ENCODE measurements at places on chromosomes 11 and 22.
A peak's percentile ranks its signal among the peaks of the same experiment; 100 is the strongest.

GRCh38 chr11:62004473-62004872, 37.0 kb upstream of the FTH1 start:
- no peak for DNase-seq

- DNase-seq = no peak
Measured at GRCh38 chr11:89443361-89444322, 47.5 kb downstream of the NOX4 start.

- no peak for DNase-seq
Measured at GRCh38 chr11:4191031-4191571, 96.5 kb downstream of the RRM1 start.

- DNase-seq = no peak
Measured at GRCh38 chr11:77548552-77549445, 41.0 kb upstream of the AQP11 start.

- DNase-seq = no peak
Measured at GRCh38 chr11:28760676-28761390, 652.6 kb downstream of the METTL15 start.

GRCh38 chr22:29369460-29369859, 18.9 kb downstream of the AP1B1 start:
- no peak for DNase-seq

DNA sequence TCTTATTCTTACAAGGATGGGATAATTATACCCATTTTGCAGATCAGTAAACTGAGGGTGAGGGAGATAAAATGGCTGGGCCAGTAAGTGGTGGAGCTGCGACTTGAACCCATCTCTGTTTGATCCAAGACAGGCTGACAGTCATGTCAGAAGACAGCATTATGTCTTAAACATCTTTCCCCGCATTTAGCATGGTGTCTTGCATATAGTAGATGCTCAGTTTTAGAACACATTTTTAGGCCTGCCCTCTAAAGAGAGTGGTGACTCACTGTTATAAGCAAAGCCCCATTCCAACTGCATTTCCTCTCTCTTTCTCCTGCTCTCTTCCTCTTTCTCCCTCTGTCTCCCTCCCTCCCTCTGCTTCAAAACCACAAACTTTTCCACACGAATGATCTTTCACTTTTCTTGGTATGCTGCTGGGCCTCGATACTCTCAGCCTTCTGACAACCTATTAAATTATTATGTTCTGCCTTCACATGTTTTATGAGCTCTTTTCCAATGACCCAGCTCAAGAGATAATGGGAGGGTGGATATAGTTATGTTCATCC, 25.2 kb downstream of the CWC15 start:
- no peak for DNase-seq

DNA sequence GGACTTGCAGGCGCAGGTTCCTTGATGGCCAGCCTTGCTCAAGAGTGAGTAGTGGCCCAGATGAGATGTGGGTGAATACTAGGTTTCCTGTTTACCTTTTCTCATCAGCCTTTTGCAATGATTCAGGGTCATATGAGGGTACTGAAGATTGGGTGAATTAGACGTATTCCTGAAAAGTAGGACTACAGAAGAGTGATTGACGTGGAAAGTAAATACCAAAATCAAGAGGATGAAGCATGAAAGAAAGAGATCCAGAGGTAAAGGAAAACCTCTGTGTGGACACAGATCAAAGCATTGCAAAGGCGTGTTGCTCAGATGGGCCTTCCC, 59.9 kb downstream of the CYB5R2 start:
- no peak for DNase-seq

DNA sequence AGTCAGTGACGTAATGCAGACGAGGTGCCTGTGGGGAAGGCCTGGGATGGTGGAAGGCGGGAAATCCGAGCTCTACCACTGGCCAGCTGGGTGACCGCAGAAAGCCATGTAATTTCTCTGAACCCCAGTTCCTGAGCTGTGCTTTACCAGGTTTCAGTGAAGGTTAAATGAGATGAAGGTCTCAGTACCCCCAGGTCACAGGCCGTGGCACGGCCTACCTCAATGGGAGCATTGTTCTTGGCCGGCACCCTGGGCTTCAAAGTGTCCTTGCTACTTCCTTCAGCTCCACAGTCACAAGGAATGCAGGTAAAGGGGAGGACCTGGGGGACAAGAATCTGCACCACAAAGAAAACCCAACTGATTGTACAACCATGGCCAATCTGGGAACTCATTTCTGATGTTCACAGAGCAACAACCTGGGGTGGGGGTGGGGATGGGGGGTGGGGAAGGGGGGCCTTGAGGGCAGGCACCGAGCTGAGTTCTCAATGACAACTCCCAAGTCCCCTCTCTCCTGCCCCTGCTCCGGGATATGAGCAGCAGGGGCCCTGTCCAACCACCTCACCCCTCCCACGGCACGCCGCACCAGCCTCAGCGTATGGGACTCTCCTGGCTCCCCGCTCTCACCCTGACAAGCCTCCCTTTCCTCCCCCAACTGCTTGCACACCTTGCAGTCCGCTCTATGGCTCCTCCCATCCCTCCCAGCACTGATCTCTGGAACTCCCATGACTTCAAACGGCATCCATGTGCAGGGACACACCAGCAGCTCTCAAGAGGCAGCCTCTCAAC, 59.1 kb upstream of the ARFGAP3 start:
- DNase-seq = no peak

DNA sequence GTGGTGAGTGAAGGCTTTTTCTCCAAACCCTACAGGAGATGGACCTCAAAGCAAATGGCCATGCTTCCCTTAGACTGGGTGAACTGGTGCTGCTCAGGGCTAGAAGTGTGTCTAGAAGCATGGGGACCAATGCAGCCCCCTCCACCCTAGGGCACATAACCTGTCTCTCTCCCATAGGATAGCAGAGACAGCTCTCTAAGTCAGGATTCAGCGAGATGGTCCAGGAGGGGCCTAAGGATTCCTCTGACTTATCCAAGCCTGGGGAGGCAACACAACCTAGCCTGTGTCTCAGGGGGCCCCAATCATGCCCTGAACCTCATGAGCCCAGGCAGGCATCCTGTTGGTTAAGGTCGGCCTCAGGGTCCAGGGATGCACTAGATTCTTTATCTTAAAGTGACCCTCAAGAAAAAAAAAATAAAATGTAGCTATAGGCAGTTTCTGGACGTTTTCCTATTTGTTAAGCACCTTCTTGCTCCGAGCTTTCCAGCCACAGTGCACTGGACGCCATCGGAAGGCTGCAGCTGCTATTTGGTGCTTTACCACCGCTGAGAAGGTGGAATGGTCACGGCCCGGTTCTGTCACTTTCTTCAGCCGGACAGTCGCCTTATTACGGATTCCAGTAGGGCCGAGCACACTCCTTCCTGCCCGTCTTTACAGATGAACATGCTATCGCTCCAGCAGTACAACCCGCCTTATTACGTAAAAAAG, 5.0 kb upstream of the CCND1 start:
- no peak for DNase-seq

- no peak for DNase-seq
Measured at GRCh38 chr11:65611028-65611757, 2.8 kb downstream of the MAP3K11 start.

DNA sequence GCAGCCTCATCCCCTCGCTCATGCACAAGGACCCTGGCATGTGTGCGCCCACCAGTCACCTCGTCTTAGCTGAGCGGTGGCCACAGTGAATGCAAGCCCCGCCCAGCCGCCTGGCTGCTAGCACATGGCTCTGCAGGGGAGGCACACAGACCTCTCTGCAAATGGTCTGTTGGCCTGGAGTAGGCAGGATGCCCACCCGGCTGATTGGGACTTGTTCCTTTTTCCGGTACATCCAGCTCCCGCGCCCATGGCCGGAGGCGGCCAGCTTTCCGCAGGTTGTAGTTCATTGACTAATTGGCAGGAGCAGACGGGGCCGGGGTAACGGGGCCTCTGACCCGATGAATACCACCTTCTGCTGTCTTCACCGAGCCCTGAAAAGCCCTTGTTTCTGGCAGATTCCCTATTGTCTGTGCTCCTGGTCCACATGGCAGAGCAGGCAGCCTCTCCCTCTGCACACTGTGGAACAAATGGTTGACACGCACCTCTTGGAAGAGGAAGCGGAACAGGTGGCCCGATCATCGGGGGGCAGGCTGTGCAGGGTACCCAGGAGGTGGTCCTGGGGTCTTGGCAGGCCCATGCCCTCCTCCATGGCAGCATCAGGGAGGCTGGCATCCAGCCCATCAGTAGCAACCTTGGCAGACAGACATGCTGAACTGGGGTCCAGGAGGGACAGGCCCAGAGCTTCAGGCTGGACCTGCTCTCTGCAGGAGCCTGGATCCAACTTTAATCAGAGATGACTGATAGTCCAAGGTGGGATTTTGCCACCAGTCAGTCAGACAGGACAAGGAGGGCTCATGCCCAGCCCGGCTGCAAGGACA, 1512.0 kb downstream of the BRD1 start:
- no peak for DNase-seq

GRCh38 chr11:67118181-67118766, 789 bp upstream of the KDM2A start:
- DNase-seq = peak; percentile 21
